Activated CD4-positive, alpha-beta T cell treated with anti-CD3 and anti-CD28 coated beads for 36 hours (primary cell): ENCODE measurements at places on chromosomes 16 and 17. TPM values are rescaled to one million over a fixed set of nuclear protein-coding genes. Genes with fewer than 3 reads are reported as not detected.

DNA sequence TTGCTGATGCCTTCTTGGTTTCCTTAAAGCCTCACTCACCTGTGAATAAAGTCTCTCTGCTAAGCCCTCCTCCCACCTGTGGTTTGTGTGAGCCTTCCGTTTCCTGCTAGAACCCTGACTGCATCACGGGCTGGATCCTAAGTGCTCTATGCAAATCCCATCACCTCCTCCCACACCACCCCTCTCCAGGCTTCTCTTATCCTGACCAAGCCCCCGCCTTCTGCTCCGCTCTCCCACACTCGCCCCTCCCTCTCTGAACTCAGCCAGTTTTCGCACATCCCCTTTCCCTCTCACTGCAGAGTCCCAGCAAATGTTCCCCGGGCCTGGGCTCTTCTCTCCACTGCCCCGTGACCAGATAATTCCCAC lies 51.8 kb downstream of the PIMREG start:
- DNase-seq = peak; percentile 49

GRCh38 chr17:58309918-58310259 lies 18.7 kb downstream of the TSPOAP1 start:
- DNase-seq = no peak

- no peak for DNase-seq
Measured at GRCh38 chr16:87836844-87837581, 32.3 kb downstream of the SLC7A5 start.

GRCh38 chr16:11233727-11234376 lies 22.2 kb downstream of the SOCS1 start:
- peak; percentile 88 for DNase-seq

- no peak for DNase-seq
Measured at GRCh38 chr16:86455640-86456039, 54.7 kb upstream of the FOXF1 start.

- DNase-seq = peak; percentile 49
Measured at GRCh38 chr17:35766903-35767510, 6.3 kb downstream of the C17orf50 start.

The GCGR gene
- not detected for total RNA-seq

The TOX3 gene
- total RNA-seq = not detected

GRCh38 chr16:21159281-21159951 lies 942 bp downstream of the LDAF1 start:
- DNase-seq = peak; percentile 39

The MLLT6 gene
- 168 TPM for total RNA-seq

The IGF2BP1 gene
- 0.43 TPM for total RNA-seq

GRCh38 chr17:77478281-77478680 lies 337.5 kb downstream of the SEC14L1 start:
- no peak for DNase-seq

The BCAR1 gene
- total RNA-seq = 1.7 TPM

- DNase-seq = no peak
Measured at GRCh38 chr16:80807906-80808305, 3.5 kb upstream of the CDYL2 start.

The MYL11 gene
- 0.69 TPM for total RNA-seq

DNA sequence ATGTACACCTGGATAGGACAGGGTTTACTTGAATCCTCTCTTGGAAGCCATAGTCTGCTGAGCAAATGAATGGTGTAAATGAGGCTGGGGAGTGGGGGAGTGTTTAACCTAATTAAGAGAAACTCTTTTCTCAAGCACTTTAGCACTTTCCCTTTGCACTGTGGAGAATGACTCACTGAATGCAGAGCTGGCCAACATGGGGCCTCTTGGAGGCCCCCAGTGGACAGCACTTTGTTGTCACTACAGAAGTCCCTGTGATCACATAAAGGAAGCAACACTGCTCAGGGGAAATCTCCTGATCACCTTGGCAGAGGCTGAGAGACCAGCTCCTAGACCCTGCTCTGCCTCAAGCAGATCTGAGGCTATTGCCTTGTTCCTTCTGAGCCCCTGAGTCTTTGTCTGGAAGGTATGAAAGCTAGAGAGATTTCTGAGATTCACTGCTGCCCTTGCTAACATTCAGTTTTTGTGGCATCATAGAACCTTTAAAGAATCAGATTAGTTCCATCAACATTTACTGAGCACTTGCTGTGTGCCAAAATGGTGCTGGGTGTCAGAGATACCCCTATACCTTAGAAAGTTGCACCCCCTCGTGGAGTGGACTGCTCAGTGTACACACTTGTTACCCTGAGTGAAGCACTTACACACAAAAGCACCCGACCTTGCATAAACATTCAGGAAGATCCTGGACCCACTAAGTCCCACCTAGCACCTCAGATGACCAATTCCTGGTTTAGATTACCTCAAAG lies 230.1 kb upstream of the CCL2 start:
- DNase-seq = no peak

GRCh38 chr17:56675876-56676660 lies 82.6 kb downstream of the NOG start:
- no peak for DNase-seq

DNA sequence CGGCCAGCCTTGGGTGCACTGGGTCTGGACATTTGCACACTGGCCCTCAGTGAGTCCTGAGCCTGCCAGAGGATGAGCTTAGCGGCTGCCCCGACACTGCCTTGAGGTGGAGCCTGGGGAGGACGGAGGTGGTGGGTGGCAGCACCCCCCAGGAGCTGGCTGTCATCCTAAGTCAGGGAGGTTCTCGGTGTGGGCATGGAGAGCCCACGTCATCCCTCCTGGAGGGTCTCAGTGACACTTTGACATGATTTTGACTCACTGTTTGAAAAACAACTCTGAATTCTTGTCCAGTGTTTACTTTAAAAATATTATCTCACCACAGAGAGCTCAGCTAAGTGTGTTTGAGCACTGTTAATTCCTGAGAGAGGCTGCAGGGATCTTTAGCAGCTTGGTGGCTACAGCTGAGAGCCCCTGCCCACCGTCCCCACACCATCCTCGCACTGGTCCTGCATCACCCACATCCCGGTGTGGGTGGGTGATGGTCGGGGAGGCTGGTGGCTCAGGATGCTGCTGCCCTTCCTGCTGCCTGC lies 63.1 kb downstream of the BANP start:
- DNase-seq = peak; percentile 2

GRCh38 chr17:82963104-82963950 lies 116.1 kb upstream of the METRNL start:
- DNase-seq = peak; percentile 74

- DNase-seq = no peak
Measured at GRCh38 chr16:57988929-57989328, 11.5 kb downstream of the ZNF319 start.

The SPATA32 gene
- 0.21 TPM for total RNA-seq

- DNase-seq = no peak
Measured at GRCh38 chr16:143456-143855, 5.0 kb upstream of the NPRL3 start.

- DNase-seq = no peak
Measured at GRCh38 chr16:83768986-83769385, 38.8 kb upstream of the HSBP1 start.

DNA sequence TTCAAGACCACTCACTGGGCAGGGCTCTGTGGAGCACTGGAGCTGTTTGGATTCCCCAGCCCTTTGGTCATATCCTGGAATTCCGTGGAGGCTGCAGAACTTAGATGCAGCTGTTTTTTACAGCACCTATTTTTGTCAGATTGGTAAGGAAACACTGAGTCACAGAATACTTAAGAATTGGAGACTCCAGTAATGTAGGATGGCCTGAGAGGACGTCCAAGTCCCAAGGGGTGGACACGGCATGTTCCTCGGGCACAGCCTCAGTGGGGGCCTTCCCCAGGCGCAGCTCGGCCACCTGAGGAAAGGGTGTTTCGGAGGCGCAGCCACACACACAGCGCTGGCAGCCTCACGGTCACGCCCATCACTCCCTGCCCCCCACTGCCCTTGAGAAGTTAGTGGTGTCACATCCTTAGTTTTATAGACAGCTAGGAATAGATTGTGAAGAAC lies 14.8 kb downstream of the PLD6 start:
- no peak for DNase-seq

- no peak for DNase-seq
Measured at GRCh38 chr17:59839651-59840328, 53.0 kb downstream of the TUBD1 start.

DNA sequence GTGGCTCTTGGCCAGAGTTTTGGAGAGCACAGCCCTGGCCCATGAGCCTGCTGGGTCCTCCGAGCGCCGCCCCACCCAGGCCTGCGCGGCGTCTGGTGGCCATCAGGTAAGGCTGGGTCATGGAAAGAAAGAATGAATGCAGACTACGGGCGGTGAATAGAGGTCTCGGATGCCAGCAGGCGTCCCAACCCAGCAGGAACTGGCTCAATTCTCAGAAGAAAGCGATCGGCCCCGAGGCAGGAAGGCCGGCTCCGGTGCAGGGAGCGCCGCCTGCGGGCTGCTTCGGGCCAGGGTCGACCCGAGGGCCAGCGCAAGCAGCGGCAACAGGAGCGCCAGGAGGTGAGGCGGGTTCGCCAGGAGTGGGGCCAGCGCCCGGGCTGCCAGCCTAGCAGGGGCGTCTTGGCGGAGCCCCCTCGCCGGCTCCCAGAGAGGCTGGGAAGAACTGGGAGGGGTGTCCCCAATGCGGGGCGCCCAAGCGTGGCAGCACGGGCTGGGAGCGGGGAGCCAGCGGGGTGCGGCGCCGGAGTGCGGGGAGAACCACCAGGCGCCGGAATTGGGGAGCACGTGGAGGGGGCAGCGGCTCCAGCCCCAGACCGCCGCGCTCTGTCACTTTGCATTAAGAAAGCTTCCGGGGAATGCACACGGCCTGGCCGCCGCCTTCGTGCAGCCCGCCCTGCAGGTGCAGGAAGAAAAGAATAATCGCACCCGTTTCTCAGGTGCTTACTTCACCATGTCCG lies 7.1 kb upstream of the TMC5 start:
- DNase-seq = peak; percentile 17

The MARCHF10 gene
- total RNA-seq = not detected

The HNF1B gene
- total RNA-seq = not detected

DNA sequence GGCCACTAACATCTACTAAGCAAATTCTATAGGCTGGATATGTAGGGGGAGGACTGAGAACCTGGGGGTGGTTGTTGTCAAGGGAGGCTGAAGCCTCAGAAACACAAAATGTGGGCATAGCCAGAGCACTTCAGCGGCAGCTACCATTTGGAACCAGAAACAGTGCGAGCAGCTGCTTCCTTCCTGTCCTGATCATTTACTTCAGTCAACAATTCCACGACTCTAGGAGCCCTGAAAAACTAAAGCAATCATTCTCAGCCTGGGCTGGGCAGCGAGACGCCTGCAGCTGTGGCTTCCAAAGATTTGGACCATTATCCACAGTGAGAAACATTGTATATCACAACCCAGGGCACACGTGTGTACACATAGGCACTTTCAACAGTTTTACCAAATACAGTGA lies 93.9 kb upstream of the WSCD1 start:
- DNase-seq = no peak

DNA sequence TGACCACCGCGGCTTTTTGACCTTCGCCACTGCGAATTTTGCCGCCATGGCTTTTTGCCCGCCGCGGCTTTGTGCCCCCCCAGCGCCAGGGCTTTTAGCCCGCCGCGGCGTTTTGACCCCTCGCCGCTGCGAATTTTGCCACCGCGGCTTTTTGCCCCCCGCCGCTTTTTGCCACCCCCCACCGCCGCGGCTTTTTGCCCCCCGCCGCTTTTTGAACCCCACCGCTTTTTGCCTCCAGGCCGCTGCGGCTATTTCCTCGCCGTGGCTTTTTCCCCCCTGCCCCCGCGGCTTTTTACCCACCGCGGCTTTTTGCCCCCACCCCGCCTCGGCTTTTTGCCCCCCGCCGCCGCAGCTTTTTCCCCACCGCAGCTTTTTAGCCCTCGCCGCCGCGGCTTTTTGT lies 134.8 kb upstream of the TP53TG3C start:
- DNase-seq = no peak

DNA sequence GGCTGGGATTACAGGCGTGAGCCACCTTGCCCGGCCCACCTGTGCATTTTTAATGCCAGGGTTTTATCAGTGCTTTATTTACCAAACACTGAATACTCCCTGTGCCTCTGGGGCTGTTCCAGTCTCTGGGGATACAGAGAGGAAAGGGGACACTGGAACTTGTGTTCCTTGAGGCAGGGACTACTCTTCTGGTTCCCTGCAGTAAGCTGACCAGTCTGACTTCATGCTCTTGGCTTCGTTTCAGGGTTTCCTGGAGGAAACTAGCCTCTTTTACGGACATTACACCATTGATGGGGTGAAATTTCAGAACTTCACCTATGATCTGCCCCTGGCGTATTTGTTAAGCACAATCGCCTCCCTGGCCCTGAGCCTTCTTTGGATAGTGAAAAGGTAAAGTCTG lies 37.4 kb upstream of the COQ7 start:
- no peak for DNase-seq

GRCh38 chr16:740764-741505 lies at the start of gene CIAO3:
Gene CIAO3, minus strand, starts transcription at chr16:740997. Its CDS starts 12 bp downstream, at chr16:740985.
- peak; percentile 96 for DNase-seq

The NPIPB6 gene
- 1.8 TPM for total RNA-seq

- no peak for DNase-seq
Measured at GRCh38 chr17:79613195-79613772, 2.4 kb upstream of the RBFOX3 start.

The CAMKK1 gene
- total RNA-seq = 5.4 TPM

The KRTAP4-5 gene
- total RNA-seq = not detected

GRCh38 chr17:78127888-78128550 lies 536 bp downstream of the TMC6 start:
- DNase-seq = peak; percentile 39

DNA sequence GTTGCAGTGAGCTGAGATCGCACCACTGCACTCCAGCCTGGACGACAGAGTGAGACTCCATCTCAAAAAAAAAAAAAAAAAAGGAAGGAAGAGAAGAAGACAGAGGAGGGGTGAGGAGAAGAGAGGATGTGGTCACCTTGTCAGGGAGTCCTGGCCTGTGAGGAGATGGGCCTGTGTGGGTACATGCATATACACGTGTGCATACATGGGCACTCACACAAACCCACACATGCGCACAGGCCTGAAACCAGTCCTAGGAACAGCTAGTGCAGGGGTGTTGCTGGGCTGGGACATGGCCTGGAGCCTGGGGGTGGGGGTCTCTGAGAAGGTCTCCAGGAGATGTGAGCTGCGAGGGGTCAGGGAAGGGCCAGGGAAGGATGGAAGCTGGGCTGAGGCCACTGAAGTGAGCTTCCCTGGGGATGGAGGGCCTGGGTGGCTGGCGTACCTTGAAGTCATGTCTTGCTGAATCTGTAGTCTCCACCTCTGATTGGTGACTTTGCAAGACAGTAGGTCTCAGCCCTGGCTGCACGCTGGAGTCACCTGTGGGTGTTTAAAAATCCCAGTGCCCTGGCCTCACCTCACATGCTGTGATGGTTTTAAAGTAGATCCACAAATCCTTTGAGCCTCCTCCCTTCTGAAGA lies 72.4 kb downstream of the MRM1 start:
- peak; percentile 14 for DNase-seq

The ZNF771 gene
- total RNA-seq = 3.8 TPM

DNA sequence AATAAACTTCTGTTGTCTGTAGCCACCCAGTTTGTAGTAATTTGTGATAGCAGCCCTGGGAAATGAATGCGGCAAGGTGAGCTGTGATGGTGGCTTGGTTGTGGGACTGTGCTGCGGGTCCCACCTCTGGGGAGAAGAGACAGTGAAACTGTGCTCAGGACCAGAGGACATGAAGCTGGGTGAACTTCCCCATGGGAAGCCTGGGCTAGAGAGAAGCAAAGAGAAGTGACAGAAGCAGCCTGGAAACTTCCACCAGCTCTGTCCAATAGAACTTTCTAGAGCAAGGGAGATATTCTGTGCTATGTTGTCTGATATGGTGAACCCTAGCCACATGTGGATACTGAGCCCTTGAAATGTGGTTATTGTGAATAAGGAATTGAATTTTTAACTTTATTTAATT lies 51.5 kb upstream of the EMP2 start:
- no peak for DNase-seq

The PIK3R6 gene
- total RNA-seq = 1.8 TPM

GRCh38 chr17:35088881-35089585 lies 25.5 kb upstream of the RFFL start:
- DNase-seq = peak; percentile 95

The CDH1 gene
- 9.1 TPM for total RNA-seq
